ENCODE measurements at places on chromosomes 4 and X.
A peak's percentile ranks its signal among the peaks of the same experiment; 100 is the strongest.

GRCh38 chrX:122087341-122087740 is 1039.9 kb downstream of the GLUD2 start:
- H3K27me3 ChIP-seq: no peaks in the 10 kb centered on the region
- no peaks in the 10 kb centered on the region for H3K36me3 ChIP-seq
- DNase-seq: no peak
- no peak overlapping the region for H3K4me3 ChIP-seq
- no peak overlapping the region for H3K27ac ChIP-seq

DNA sequence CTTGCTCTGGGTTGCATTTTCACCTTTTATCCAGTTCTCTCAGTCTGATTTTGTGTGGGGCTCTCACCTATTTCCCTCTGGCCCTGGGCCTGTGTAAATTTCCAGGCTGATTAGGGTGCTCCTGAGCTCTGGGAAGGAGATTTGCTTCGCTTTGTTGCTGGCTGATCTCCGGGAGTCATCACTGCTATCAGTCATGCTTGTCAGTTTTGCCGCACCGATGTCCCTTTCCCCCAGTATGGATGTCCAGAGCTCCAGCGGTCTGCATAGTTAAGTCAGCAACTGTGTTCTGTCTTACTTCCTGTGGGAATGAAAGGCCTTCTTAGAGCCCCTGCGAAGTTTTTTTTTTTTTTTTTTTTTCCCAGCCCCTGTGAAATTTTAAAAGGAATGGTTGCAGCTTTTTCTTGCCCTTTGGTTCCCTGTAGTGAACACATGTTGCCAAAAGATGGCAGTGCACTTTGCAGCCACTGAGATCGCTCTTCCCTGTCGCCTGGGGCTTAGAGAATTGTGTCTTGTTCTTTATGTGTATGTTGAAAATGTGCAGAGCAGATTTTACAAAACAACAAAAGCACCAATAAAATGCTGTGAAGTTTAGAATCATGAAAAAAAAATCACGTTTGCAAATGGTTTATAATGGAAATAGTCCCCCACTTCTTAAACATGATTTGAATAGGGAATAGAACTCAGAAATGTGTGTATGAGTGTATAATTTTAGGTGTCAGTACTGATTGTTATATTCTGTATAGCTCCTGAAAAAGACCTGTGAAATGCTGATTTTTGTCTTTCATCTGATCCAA is 109.1 kb upstream of the SLC4A4 start:
- H3K4me3 ChIP-seq: no peak overlapping the region
- no peak overlapping the region for H3K27ac ChIP-seq
- H3K36me3 ChIP-seq: no peaks in the 10 kb centered on the region
- no peaks in the 10 kb centered on the region for H3K27me3 ChIP-seq
- peak; percentile 37 for DNase-seq

GRCh38 chr4:119207051-119207450 is 5.5 kb upstream of the USP53 start:
- H3K4me1 ChIP-seq: no peaks in the 10 kb centered on the region
- H3K36me3 ChIP-seq: no peaks in the 10 kb centered on the region
- H3K27ac ChIP-seq: no peak overlapping the region
- no peaks in the 10 kb centered on the region for H3K27me3 ChIP-seq
- no peak overlapping the region for H3K4me3 ChIP-seq
- no peak for DNase-seq

GRCh38 chrX:119093991-119094735 is 21.4 kb downstream of the CT47C1 start:
- H3K27me3 ChIP-seq: peaks cover 35% of the 10 kb centered on the region
- no peaks in the 10 kb centered on the region for H3K36me3 ChIP-seq
- H3K4me1 ChIP-seq: no peaks in the 10 kb centered on the region
- DNase-seq: no peak
- no peak overlapping the region for H3K4me3 ChIP-seq

DNA sequence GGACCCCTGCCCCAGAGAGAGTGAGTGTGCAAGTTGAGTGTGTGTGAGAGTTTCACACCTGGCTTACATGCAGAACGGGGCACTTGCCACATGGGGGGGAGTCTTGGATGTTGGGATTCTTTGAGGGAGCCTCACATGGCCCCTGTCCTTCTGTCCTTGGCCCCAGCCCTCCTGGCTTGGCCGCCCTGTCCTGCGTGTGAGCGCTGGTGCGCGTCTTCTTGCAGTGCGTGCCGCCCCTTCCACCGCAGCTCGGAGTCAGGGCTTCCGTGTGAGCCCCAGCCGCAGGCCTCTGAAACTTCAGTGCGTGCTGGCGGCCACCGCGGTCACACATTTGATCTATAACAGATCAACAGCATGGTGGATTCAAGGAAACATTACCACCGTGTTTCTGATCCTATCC is 30.1 kb upstream of the HGFAC start:
- no peak for DNase-seq
- peaks cover 23% of the 10 kb centered on the region for H3K4me1 ChIP-seq
- H3K4me3 ChIP-seq: no peak overlapping the region
- H3K27me3 ChIP-seq: no peaks in the 10 kb centered on the region
- no peaks in the 10 kb centered on the region for H3K36me3 ChIP-seq

GRCh38 chr4:66372706-66373105 is 702.4 kb upstream of the EPHA5 start:
- no peak overlapping the region for H3K27ac ChIP-seq
- DNase-seq: no peak
- H3K4me3 ChIP-seq: no peak overlapping the region
- no peaks in the 10 kb centered on the region for H3K4me1 ChIP-seq
- no peaks in the 10 kb centered on the region for H3K27me3 ChIP-seq

- H3K27ac ChIP-seq: no peak overlapping the region
- H3K27me3 ChIP-seq: no peaks in the 10 kb centered on the region
- DNase-seq: no peak
- H3K36me3 ChIP-seq: no peaks in the 10 kb centered on the region
Measured at GRCh38 chr4:98521486-98521885, 136.9 kb downstream of the TSPAN5 start.

DNA sequence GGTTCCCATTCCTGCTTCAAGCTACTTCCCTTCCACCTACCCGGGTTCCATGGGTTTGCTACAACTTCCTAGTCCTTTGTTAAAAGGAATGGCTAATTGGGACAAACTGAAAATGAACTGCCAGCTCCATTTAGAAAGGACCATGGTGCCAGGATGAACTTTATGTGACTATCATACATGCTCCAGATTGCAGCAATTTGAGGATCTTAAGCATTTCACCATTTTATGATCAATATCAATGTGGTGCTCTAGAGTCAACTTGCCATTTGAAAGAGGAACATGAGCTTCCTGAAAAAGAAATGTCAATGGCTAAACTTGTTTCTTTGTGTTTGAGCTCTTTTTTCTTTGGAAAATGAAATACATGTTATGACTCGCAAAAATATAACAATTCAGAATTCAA is 92.7 kb upstream of the IL15 start:
- DNase-seq: no peak
- H3K4me3 ChIP-seq: no peak overlapping the region
- no peak overlapping the region for H3K27ac ChIP-seq
- H3K27me3 ChIP-seq: no peaks in the 10 kb centered on the region

GRCh38 chr4:52049266-52049665 is 1.8 kb upstream of the SPATA18 start:
- H3K4me1 ChIP-seq: no peaks in the 10 kb centered on the region
- no peaks in the 10 kb centered on the region for H3K27me3 ChIP-seq
- no peak overlapping the region for H3K27ac ChIP-seq
- DNase-seq: no peak

DNA sequence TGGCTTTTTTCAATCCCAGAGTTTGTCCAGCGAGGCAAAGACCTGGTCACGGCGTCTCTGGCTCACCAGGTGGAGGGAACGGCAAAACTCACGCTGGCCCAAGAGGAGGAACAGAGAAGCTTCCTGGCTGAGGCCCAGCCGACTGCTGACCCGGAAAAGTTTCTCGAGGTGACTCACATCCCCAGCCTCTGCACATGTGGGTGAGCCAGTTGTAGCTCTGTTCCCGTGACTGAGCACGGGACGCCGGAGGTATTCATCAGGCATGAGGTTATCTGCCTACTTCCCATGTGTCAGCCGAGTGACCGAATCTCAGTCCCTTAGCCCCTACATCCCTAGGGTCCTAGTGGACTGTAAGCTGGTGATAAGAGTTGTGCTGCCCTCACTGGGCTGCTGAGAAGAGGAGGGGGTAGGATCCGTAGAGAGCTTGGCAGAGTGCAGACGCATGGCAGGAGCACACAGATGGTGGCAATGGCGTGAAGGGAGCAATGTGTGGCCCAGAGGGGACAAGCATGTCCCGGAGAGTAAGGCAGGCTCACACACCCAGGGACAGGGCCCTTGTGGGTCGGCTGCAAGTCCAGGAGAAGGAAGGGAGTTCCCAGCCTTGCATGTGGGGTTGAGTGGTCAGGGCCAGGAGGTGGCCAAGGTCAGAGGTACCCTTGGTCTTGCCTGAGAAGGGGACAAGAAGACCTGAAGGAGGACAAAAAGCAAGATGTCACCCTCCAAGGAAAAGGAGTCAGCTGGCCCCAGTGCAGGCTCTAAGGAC is 42.9 kb downstream of the EVC start:
- no peak overlapping the region for H3K27ac ChIP-seq
- no peak overlapping the region for H3K4me3 ChIP-seq
- H3K27me3 ChIP-seq: no peaks in the 10 kb centered on the region
- H3K4me1 ChIP-seq: no peaks in the 10 kb centered on the region
- no peaks in the 10 kb centered on the region for H3K36me3 ChIP-seq

DNA sequence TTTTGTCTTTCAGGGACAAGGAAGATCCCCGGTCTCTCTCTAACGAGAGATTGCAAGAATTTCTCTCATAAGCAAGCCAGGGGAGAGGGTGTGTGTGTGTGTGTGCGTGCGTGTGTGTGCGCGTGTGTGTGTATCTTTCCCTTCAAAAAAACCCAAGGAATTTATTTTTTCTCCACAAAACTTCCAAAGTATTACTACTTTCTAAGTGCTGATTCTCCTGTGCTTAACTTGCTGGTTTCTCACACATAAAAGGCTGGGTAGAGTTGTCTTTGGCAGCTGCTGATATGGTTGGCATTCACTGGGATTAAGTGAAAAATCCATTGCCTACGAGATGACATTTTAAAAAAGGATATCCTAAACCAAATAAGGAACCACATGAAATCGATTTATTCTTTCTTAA is 435.7 kb downstream of the RAPGEF2 start:
- H3K36me3 ChIP-seq: no peaks in the 10 kb centered on the region
- no peak overlapping the region for H3K27ac ChIP-seq
- H3K4me3 ChIP-seq: no peak overlapping the region
- no peak for DNase-seq
- H3K27me3 ChIP-seq: no peaks in the 10 kb centered on the region

GRCh38 chrX:22165732-22166457 is 106.8 kb upstream of the CBLL2 start:
- H3K4me3 ChIP-seq: no peak overlapping the region
- no peak for DNase-seq
- H3K27me3 ChIP-seq: peaks cover 4% of the 10 kb centered on the region

All from adrenal gland (tissue), 19 donors.